ENCODE measurements at places on chromosomes 5 and 9. TPM values are rescaled to one million over a fixed set of nuclear protein-coding genes. Genes with fewer than 3 reads are reported as not detected.

GRCh38 chr5:55484531-55484930, 50.2 kb downstream of the PLPP1 start:
- DNase-seq, result no peak

GRCh38 chr9:882416-882924, 41.0 kb downstream of the DMRT1 start:
- DNase-seq, result no peak

Gene DIRAS2
- total RNA-seq, result not detected

DNA sequence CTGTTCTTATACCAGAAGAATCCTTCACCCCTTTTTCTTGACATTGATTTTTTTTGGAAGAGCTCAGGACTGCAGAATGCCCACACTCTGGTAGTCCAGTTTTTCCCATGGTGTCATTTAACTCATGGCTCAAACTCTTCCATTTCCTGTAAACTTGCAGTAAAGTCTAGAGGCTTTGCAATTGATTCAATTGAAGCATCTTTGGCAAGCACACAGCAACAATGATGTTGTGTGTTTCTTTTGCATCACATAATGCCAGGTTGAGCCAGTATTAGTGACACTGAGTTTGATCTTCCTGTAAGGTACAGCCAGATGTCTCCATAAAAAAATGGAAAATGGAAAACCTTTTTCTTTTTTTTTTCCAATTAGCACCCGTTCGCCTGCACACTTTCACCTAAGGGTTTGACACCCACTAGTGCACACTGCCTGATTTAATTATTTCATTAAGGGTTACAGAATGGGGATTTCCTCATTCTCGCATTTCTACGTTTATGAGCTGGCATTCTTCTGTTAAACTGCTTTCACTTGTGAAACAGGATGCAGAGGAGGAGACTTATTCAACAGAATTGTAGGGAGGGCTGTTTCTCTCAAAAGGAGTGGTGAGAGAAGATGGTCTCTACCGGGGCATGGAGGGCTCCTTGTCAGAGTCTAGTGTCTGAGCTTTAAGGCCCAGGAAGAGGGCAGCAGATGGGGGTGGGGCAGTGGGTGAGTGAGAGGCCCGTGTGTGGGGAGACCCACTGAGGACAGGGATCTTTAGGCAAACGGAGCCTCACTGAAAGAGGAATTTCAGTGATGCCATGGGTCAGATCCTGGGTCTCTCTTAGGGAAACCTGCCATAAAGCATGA, 2.2 kb upstream of the S1PR3 start:
- no peak for DNase-seq

DNA sequence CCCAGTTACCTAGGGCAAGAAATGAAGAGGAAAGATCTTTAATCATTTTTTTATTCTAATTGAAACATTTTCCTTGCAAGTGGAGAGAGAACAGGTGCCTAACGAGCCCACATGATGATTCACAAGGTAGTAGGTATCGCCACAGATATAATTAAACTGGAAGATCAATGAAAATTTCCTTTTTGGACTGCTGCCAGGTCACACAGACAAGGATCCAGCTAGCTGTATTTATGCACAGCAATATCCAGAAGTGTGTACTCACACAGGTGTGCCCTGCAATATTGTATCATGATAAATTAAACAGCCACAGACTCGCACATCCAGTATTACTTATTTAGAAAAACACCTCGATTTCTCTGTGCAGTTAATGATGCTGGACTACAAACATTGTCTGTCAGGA, 294.0 kb upstream of the SMARCA2 start:
- no peak for DNase-seq

Measured in mesenteric fat pad (tissue), 1 donor.